ENCODE measurements at places on chromosomes 16 and 17.

DNA sequence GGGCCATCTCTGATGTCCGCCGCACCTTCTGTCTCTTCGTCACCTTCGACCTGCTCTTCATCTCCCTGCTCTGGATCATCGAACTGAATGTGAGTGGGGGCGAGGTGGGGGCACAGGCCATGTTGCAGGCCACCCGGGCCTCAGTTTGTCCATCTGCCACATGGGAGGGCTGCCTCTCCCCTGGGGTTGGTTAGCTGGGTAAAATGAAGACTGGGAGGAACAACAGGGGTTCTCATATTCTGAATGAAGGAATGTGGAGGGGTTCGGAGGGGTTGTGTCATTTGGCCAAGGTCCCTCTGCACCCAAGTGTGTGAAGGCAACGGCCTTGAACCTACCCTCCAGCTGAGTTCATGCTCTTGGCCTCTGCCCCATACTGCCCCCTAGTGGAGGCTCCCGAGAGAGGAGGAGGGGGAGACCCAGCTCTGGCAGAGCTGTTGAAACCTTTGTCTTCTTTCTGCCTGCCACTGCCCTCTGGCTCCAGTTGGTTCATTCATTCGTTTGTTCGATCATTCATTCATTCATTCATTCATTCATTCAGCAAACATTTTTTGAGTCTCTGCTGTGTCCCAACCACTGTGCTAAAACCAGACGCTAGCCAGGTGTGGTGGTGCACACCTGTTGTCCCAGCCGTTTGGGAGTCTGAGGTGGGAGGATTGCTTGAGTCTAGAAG, 11.4 kb upstream of the TCAP start:
- DNase-seq, result no peak

DNA sequence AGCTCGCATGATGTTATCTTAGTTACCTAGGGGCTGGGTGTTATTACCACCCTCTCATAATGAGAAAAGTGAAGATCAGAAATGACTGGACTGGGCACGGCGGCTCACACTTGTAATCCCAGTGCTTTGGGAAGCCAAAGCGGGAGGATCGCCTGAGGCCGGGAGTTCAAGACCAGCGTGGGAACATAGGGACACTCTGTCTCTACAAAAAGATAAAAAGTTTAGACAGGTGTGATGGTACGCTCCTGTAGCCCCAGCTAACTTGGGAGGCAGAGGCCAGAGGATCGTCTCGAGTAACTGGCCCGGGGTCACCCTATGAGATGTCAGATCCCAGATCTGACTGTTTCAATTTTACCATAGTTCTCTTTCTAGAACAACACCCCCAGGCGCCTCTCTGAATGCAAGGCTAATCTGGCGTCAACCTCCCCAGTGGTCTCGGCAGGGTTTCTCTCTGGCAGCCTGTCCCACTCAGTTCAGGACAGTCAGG, 1.9 kb upstream of the CCDC102A start:
- DNase-seq, result no peak

DNA sequence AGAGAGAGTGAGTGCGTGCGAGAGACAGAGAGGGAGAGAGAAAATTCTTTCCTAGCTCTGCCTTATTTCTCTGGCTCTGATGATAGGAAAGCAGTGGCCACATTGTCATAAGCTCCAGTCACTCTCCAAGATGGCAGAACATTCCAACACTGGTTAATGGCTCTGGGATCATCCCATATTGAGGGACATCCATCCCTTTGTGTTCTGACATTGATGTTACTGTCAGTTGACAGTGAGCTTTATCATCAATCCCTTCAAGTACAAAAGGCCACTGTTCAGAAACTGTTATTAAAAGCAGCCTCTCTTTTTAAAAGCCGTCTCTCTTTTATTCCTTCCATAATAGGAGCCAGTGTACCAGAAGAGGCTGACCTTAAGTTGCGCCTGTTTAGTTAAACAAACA, 1084.9 kb upstream of the RBFOX1 start:
- DNase-seq, result no peak

DNA sequence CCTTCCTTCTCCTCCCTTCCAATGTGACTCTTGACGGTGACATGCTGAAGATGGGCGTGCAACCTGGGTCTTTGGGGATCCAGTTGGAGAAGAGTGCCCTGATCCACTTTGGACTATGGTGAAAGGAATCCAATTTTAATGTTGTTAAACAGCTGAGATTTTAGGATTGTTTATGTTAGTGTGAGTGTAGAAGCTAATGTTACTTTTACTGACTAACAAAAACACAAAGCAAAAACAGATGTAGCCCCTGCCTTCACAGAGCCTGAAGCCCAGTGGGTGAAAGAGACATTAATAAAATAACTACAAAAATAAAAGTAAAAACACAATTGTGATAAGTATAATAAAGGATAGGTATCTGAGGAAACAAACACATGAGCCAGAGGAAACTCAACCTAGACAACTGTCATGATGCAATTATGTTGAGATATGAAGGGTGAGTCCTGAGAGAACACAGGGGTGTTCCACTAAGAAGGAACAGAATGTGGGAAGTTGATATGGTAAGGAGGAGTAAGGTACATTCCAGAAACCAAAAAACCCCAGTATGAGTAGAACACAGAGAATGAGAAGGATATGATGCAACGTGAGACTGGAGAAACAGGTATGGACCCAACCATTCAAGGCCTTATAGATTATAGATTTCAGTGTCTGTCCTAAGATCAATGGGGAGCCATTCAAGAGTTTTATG, 115.1 kb upstream of the PMFBP1 start:
- DNase-seq, result no peak

GRCh38 chr16:23293016-23293415, 9.1 kb upstream of the SCNN1B start:
- no peak for DNase-seq

DNA sequence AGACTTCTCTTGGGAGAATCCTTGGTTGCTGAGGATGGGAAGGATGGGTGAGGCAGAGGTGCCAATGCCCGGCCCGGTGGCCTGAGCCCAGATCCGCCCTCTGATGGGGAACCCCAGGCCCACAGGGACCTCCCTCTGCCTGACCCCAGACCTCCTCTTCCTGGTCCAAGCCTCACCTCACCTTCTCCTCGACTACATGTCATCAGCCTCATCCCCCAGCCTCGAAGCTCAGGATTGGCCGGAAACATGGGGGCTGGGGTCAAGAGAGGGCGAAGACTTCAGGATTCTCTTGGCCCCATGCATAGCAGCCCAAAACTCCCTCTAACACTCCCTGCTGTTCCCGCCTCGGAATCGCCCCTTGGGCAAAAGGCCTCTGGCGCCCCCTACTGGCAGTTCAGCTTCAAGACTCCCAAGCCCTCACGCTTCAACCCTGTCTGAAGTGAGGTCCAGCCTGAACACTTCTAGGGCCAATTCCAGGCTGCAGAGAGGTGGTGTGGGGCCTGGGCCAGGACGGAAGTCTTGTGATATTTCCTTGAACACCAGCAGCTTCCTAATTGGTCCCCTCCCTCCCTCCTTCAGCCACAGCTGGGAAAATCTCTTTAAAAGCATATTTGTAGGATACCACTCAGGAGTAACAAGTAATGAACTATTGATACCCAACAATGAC, 47.2 kb downstream of the ARHGAP27 start:
- peak; percentile 38 for DNase-seq

- DNase-seq, result no peak
Measured at GRCh38 chr16:84072014-84072413, 29.4 kb upstream of the SLC38A8 start.

DNA sequence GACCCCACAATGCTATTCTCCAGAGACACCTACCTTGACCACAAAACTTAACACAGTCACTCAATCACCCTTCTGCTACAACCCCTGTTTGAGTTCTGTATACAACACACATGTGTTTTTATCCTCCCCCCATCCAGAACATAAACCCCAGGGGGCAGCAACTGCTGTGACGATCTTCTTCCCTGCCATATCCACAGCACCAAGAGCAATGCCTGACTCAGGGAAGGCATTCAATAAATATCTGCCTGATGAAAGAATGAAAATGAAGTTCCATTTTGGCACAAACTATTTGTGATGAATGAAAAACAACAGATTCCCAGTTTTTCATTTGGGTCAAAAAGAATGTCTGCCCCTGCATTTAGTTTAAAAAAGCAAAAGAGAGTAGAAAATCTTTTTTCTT, 27.0 kb downstream of the ASIC2 start:
- no peak for DNase-seq

DNA sequence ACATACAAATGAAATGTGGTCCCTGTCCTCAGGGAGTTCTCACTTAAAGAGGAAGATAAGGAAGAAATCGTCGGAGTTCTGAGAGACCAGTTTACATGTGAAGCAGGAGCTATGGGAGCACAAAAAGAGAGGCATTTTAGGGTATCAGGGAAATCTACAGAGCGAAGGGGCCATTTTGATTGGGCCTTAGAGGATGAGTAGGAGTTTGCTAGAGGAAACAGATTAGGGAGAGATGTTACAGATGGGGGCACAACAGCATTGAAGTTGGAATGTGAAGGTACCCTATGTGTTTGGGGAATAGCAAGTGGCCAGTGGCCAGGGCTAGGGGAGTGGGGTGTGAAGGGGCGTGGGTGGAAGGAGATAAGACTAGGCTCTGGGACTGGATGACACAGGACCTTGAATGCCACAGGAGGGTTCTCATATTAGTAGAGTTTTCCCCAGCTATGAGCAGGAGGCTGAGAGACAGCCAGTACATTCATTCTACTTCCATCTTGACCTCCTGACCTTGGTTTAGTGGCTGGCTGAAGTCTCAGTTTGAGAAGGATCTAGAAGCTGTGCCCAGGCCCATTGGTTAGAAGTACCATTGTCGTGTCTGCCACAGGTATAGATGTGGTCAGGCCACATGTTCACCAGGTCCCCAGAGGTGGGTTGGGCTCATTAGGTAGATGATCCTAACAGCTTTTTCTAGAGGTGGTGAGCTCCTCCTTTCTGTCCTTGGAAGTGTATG, 34.8 kb downstream of the CPNE2 start:
- DNase-seq, result no peak

DNA sequence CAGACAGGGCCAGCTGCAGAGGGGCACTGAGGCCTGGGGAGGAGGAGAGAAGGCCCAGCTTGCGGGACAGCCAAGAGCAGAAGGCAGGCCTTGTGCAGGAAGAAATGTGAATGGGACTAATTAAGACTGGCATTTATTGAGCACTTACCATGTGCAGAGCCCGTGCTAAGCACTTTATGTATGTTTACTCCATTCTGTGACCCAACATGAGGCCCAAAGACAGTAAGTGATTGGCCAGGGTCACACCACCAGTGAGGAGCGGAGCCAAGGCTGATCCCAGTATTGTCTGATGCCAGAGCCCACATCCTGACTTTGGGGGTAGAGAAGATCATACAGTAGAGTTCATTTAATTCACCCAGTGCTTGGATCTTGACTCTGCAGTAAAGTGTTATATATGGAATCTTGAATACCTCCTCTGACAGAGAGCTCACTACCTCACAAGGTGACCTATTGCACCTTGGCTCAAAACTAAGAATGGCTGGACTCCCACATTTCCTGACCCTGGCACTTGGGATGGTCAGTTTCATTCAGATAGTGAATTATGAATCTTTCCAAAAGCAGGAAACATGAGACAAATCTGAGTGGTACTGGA, 13.6 kb downstream of the KATNB1 start:
- DNase-seq, result no peak

- no peak for DNase-seq
Measured at GRCh38 chr17:18984273-18985114, 20.1 kb downstream of the FAM83G start.

GRCh38 chr16:21703589-21704174, 39.9 kb downstream of the OTOA start:
- DNase-seq, result no peak

- no peak for DNase-seq
Measured at GRCh38 chr17:57285701-57286100, 29.4 kb downstream of the MSI2 start.

GRCh38 chr16:15966836-15967546, 17.6 kb downstream of the ABCC1 start:
- no peak for DNase-seq

GRCh38 chr16:14502932-14503741, 126.9 kb downstream of the PARN start:
- no peak for DNase-seq

DNA sequence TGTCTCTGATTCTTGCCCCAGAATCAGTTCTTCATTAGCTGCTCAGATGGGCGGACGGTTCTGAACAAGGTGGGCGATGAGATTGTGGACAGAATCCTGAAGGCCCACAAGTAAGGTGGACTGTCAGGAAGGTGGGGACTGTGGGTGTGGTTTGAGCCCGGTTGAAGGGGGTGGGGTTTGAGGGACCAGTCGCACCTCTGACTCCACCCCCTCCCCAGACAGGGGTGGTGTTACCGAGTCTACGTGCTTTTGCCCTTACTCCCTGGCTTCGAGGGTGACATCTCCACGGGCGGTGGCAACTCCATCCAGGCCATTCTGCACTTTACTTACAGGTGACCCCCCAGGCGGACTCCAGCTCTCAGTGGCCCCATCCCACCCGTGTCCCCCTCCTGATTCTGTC, 11.3 kb downstream of the PLD2 start:
- DNase-seq, result no peak

DNA sequence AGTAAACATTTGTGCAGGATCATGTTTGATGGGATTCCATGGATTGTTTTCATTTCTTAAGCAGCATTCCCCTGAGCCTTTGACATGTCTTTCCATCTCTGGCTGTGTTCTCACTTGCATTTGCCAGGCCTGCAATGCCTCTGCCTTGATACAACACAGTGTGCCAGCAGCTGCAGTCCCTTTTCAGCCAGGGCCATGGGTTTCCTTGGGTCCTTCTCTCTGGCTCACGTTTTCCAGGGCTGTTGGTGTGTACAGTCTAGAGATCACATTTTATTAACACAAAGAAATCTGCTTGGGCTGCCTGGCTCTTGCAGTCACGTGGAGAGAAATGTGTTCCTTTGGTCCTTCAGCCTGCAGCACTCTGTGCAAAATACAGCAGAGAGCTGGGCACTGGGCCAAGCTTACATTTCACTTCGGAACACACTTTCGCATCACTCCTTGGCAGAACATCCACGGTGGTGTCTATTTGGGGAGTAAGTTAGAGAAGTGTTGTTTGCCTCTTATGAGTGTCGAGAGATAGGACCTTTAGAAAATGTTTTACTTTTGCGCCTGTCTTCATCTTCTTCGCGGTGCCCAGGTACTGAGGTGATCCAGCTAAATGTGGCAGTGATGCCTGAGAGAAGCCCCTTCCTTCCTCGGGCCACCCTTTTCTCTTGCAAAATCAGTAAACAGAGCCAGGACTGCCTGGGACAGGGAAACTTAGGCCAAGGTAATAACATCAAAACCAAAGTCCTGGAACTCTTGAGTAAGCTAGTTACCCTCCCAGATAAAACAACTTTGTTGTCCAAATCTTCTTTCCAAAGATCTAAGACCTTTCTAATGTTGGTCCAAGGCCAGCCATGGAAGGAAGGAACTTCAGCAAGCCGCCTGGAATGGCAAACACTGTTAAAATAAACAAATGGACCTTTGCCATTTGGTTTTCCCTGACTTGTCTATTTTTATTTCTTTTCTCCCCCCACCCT, 20.9 kb downstream of the HLF start:
- DNase-seq, result peak; percentile 65

DNA sequence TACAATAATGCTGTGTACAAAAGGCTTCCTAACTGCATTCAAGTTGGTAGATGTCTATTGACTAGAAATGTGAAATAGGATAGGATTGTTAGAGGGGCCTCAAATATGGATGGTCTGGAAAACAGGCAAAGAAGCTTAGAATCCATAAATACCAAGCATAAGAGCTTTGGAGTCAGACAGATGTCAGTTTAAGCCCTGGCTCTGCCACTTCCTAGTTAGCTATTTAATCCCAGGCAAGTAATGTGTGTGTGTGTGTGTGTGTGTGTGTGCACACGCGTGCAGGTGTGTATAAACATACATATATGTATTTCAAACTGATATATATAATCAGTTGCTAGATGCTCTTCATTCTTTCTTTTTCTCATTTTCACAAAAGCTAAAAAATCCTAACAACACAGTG, 66.7 kb downstream of the MMD start:
- DNase-seq, result no peak

All from DMS79 (cell line).